NT2/D1 (cell line): ENCODE measurements at places on chromosomes 11 and 22.
A peak's percentile ranks its signal among the peaks of the same experiment; 100 is the strongest.

GRCh38 chr11:74870485-74870884 is 78.4 kb downstream of the XRRA1 start:
- peak; percentile 49 for DNase-seq

GRCh38 chr11:7889985-7890384 is 41.1 kb downstream of the OR10A6 start:
- DNase-seq = no peak

- DNase-seq = peak; percentile 30
Measured at GRCh38 chr11:83070731-83071566, 748 bp downstream of the RAB30 start.

DNA sequence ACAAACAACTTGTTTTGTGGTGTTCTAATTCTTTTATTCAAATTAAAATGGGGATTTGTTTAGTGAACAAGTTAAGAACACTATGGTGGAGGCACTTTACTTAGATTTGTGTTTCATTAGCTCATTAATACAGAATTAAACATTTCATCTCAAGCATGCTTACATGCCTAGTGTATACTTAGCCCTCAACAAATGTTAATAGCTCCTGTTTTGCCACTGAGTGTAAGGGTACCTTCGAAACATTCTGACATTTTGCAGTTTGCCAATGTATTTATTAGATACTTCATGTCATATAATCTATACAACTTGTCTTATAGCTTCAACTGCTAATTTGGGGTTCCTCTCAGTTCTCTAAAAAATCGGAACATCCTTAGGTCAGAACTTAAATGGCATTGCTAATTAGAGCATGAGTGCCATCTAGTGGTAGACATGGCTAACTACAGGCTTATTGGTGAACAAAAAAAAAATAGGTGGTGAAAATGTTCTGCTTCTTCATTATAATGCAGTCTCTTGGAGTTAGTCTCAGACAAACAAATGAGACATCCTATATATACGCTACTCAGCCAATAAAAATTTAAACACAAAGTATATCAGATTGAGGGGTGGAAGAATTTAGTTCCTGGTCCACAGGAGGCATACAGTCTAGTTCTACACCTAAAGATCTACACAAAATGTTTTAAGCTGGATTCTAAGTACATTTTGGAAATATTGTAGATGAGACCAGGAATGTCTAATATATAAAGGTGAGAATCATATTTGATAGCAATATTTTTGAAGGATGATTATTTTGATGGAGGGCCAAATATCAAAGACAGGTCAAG is 4.9 kb upstream of the CNTN5 start:
- DNase-seq = peak; percentile 44

- DNase-seq = peak; percentile 43
Measured at GRCh38 chr11:9265211-9266131, at the start of gene DENND5A. Gene DENND5A (minus strand): TSS chr11:9265350. CDS start chr11:9265069, 281 bp downstream.

DNA sequence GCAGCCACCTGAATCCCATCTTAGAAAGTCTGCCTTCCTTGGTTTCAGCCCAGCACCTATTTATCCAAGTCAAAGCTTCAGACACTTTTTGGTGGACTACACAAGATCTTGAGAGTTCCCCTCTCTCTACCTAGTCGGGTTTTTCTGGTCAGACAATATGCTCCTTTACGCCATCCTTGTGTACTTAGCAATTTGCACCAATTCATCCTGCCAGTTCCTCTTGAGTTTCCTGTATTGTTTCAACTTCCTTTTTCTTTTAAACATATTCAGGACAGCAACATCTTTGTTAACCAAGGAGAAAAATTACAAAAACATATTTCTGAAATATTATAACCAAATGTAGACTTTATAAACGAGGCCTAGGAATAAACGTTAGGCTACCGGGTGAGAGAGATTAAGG is 368.2 kb upstream of the CADM1 start:
- DNase-seq = no peak

DNA sequence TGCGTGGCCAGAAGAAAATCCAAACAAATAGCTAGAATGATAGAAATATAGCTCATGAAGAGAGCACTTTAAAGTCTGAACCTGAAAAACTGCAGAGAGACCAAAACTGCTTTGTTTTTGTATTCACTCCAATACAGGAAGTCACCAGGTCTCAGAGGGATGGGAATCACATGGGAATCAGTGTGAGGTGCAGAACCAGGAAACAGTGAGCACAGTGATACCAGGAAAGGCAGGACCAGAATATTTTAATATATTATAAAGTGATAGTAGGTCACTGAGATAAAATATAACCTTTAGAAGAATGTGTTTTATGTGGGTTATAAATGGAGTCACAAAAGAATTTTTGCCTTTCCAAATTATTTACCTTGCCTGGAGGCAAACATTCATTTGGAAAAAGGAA is 277.3 kb downstream of the CASP12 start:
- DNase-seq = no peak

- DNase-seq = no peak
Measured at GRCh38 chr22:46634011-46634699, 14.0 kb downstream of the GRAMD4 start.

DNA sequence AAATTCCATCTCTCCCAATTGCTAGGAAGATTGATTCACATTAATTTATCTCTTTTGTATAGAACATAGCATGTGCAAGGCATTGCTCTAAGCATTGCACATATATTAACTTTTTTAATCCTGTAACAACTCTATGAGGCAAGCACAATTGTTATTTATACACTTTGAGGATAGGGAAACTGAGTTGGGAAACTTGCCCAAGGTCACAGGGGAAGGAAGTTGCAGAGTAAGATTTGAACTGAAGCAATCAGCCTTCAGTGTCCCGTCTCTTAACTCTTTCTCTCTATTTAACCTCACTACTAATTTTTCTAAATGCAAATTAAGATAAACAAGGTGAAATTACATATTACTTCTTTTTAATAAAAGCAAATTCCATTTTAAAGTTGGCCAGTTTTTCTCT is 22.2 kb downstream of the OR56B4 start:
- no peak for DNase-seq

DNA sequence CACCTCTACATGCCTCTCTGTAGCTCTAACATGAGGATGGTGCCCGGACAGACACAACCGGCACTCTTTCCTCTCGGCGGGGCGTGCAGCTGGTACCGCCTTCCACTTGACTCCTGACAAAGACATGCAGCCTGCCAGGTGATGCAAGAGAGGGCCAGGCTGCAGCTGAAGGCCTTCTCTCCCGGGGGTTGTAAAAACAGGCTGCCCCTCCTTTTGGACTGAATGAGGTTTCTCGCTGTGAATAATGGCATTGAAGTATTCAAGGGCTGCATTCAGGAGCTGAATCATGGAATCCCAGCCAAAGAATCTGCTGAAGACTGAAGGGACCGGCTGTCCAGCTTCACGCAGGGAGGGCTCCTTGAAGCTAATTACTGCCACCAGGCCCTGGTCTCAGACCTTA is 110.9 kb downstream of the GALNT18 start:
- DNase-seq = no peak

GRCh38 chr11:18527512-18527911 is 770 bp upstream of the TSG101 start:
- DNase-seq = no peak
